Suppressor macrophage treated with lipopolysaccharide for 4 hours (primary cell): ENCODE measurements at places on chromosomes 2 and 18.

GRCh38 chr2:119914266-119914665 is 98.6 kb upstream of the EPB41L5 start:
- DNase-seq: no peak

DNA sequence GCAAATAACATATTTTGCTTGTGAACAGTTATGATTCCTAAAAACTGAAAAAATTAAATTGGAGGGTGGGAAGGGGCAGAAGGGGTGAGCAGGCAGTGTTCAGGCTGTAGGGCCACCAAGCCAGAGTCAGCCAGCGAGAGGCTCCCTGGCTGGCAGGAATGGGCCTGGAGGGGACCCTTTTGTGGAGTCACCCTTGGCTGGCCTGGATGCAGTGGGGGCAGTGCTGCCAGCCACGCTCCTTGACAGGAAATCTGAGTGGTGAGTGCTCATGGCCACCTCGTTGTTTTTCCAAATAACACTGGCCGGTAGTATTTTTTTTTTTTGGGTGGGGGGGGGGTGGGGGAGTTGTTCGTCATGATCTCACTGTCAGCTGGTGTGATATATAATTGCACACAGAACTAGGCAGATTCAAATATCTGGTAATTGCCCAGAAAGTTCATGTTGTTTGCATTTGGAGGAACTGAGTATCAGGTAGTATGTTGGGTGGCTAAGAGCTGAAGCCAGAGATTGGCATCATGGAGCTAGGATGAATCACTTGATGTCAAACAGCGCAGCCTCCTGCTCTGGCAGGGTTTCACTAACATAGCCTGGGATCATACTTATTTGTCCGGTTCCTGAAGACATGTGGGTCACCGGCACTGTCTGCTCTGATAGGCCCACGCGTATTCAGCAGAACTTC is 160.0 kb downstream of the PTGR3 start:
- DNase-seq: no peak

DNA sequence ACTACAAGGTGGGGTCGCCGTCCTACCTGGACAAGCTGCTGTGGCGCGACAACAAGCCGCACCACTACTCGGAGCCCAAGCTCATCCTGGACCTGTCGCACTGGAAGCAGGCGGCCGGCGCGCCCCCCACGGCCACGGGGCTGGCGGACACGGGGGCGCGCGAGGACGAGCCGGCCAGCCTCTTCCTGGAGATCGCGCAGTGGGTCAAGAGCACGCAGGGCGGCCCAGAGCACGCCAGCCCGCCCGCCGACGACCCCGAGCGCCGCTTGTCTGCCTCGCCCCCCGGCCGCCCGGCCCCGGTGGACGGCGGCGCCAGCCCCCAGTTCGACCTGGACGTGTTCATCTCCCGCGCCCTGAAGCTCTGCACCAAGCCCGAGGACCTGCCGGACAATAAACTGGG is 90.4 kb downstream of the MRO start:
- no peak for DNase-seq

- no peak for DNase-seq
These were observed 62.5 kb downstream of the RPIA start for GRCh38 chr2:88753833-88754584.

GRCh38 chr2:42510608-42511243 is 16.9 kb upstream of the KCNG3 start:
- peak; percentile 18 for DNase-seq

GRCh38 chr18:2032036-2032435 is 539.3 kb downstream of the METTL4 start:
- DNase-seq: no peak

DNA sequence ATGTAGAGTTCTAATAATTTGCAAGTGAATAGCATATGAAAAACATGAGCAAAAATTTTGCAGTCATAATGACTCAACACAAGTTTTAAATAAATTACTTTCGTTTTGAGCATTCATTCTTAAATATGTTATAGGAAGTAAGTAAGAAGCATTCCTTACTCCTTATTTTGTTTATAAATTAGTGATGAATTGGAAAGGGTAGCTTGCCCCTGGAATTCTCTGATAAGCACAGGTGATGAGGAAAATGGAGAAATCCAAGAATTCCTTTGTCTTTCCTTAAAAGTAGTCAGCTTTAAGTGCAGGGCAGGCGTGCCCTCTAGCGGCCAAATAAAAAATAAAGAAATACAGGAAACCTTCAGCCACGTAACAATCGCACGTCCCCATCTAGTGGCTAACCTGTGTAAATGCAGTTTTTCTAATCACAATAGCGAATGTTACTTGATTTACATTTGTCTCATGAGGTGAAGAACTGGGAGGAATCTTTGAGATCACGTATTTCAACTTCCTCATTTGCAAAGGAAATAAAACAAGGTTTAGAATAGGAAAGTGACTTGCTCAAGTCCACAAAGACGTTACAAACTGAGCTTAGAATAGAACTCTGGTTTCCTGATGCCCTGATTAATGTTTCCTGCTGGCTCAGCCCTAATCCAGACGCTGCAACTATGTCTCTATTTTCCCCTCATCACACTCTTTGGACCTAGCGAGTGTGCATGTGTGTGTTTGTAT is 47.2 kb upstream of the ZNG1B start:
- peak; percentile 89 for DNase-seq

- DNase-seq: peak; percentile 70
These were observed 355.9 kb downstream of the PIK3C3 start for GRCh38 chr18:42310956-42311355.

- DNase-seq: peak; percentile 64
These were observed 17.0 kb downstream of the TNFAIP6 start for GRCh38 chr2:151374436-151374835.

DNA sequence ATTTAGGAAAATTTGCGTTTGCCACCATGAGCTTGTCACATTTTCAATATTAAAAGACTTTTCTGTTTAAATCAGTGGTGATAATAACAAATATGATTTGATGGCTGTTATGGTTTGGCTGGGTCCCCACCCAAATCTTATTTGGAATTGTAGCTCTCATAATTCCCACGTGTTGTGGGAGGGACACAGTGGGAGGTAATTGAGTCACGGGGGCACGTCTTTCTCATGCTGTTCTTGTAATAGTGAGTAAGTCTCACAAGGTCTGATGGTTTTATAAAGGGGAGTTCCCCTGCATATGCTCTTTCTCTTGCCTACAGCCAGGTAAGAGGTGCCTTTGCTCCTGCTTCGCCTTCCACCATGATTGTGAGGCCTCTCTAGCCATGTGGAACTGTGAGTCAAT is 83.4 kb upstream of the RGPD4 start:
- DNase-seq: no peak

GRCh38 chr2:152247337-152247695 is 71.8 kb upstream of the STAM2 start:
- no peak for DNase-seq

DNA sequence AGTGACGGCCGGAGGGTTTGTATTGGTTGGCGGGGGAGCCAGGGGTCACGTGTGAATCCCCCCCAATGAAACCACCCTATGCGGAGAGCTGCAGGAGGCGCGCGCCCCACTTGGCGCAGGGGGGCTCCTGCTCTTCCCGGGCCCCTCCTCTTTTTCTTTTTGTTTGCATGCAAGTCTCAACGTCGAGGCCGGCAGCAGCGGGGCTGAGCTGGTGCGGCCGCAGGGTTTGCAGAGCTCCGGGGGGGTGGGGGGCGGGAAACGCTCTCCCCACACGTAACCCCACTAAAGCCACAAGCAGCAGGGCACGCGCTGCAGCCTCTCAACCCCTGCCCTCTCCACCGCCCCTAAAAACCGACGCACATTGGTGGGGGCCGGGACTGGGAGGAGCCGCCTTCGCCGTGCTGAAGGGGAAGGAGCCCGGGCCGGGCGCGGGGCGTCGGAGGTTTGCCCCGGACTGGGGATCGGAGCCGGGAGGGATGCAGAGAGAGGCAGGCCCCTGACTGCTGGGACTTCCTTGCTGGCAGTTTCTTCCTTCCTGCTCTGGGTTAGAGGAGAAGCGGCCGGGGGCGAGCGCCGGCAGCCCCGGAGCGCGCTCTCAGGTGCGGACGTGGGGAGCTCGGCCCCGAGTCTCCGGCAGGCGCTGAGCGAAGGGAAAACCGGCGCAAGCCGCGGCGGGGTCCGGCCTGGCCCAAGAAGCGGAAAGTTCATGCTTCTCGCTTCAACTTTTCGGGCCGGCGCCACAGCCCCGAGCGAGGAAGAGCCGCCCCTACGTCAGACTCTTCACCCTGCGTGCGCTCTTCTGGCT is 864 bp downstream of the LBH start:
- peak; percentile 29 for DNase-seq

DNA sequence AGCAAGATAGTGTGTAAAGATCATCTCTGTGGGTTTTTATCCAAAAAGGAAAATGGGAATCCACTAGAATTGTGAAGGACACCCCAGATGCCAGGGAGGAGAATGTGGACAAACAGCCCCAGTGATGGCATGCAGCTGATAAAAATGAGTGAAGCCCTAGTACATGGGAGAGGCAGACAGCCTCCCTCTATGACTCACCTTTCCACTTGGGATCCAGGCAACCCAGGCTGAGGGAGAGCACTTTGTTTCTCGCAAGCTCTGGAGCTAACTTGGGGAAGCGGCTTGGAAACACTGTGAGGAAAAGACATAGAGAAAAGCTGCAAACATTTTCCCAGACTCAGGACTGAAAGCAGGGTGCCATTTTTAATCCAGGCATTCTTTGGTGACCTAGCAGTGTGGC is 5.3 kb upstream of the FLACC1 start:
- DNase-seq: no peak

DNA sequence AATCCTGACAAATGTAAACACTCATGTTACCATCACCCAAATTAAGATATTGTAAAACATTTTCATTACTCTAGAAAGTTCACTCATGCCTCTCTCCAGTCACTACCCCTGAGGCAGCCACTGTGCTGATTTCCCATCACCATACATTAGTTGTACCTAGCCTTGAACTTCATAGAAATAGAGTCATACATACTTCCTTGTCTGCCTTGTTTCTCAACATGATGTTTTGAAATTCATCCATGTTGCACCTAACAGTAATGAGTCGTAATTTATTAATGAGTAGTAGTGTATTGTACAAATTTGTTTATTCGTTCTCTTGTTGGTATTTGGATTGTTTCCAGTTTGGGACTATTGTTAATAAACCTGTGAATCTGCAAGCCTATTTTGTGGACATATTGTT is 49.0 kb upstream of the TWSG1 start:
- no peak for DNase-seq

DNA sequence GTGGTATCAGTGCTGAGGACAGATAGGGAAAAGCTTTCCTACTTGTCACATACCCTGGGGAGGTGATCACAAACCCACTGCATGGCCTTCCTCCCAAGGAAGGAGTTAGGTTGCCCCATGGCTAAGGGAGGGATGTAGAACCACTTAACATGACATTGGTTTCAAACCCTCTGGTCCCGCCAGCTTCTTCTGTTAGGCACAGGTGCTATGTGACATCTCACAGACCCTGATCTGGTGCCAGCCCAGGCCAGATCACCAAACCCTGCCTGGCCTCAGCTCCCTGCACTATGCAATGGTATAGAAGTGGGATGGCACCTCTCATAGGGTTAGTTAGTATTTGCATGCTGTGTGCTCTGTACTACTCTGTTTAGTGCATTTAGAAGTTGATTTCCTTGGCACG is 58.0 kb downstream of the TCF7L1 start:
- DNase-seq: no peak

GRCh38 chr2:233461481-233461891 is 105.1 kb downstream of the USP40 start:
- DNase-seq: no peak

DNA sequence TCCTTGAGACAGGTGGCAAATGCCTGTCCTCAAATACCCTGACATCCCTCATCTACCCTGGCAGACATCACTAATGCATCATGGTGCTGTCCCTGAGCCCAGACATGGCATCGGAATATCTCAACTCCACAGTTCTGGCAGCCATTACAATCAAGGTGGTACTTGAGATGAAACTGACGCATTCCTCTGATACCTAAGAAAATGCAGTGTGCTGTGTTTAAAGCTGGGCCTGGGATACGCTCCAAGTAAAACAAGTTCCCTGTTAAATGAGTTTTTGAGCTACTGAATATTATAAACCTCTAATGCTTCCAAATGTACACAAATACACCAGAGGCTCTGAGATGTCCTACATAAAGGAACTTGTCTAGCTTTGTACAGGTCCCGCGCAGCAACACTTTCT is 29.8 kb downstream of the POLR1A start:
- DNase-seq: no peak

DNA sequence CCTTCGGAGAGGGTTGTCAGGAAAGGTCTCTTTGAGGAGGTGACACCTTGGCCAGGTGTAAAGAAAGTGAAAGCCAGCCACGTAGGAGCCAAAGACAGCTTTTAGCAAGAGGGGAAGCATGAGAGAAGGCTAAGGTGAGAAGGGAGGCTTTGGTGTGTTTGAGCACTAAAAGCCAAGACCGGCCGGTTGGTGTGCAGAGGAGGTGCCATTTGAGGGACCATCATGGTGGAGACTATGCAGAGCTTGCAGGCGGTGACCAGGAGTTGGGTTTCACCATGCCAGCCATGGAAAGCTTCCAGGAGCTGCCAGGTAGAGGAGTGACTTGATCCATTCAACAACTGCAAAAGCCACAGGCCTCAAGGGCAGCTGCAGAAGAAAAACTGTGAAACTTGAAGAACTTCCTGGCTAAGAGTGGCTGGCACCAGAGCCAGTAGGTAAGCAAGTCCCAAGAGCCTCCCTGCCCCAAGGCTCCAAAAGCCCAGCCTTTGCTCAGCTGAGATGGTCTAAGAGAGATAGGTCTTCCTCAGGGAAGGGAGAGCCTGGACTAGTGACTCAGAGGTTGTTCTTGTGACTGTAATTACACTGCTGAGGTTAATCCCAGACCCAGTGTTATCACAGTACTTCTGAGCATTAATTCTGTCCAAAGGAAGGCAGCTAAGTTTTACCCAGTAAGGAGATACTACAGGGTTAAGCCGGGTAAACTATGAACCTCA is 319.0 kb downstream of the BCL11A start:
- DNase-seq: no peak

DNA sequence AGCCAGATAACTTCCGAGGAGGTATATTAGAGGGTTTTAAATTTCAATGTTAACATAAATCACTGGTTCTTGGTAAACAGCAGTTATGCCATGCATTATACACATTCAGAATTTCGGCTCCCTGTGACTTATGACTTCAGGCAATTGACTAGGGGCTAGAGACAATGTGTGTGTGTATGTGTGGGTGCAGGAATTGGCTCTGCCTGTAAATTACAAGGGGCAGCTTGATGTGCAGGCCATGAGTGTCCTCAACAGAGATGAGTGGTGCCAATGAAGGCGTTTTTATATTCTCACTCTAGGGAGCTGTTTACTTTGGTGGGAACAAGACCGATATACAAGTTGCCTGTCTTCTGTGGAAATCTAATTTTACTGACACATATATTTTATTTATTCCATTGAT is 161.6 kb downstream of the CSRNP3 start:
- no peak for DNase-seq

- no peak for DNase-seq
These were observed 15.8 kb downstream of the ATF2 start for GRCh38 chr2:175152242-175152641.

DNA sequence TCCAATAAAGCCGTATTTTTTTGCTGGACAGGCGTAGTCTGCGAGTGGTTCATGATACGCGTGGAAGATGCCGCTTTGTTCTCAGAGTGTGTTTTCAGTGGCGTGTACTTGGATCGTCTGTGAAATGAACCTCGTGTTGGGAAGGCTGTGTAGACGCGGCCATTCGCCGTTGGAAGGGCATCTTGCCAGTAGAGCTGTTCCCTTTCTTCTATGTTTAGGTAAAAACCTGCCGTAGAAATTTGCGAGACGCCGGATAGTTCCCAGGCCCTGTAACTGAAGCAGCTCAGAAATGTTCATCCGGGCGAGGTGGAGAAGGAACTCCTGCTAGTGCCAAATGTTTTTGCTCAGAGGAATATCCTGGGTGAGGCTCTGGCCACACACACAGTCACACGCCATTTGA is 133.6 kb downstream of the NFATC1 start:
- no peak for DNase-seq
